ENCODE measurements at places on chromosomes 2 and 18.
A peak's percentile ranks its signal among the peaks of the same experiment; 100 is the strongest.

DNA sequence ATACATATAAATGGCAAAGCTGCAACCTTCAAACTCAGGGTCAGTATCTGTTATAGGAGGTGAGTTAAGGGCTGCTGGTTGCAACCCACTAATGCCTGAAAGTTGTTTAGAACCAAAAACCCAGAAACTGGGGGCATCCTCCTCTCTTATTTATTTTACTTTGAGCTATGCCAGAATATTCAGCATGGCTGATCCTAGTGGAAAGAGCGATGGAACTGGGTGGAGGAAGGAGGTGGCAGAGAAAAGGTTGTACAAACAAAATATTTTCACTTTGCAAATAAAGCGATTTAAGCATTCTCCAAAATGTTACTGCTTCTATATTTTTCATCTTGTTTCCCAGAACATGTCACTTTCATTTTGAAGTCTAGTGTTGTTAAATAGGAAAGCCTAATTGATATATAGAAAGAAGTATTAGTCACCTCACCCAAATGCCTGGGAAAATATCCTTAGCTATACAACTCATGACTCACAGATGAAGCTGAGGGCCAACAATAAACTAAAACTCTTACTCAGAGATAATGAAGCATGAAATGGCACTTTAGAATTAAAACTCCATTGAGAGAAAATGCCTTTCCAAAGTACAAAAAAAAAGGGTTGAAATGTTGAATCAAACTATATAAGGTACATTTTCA lies 251.4 kb upstream of the UBE2E3 start:
- DNase-seq, result no peak

DNA sequence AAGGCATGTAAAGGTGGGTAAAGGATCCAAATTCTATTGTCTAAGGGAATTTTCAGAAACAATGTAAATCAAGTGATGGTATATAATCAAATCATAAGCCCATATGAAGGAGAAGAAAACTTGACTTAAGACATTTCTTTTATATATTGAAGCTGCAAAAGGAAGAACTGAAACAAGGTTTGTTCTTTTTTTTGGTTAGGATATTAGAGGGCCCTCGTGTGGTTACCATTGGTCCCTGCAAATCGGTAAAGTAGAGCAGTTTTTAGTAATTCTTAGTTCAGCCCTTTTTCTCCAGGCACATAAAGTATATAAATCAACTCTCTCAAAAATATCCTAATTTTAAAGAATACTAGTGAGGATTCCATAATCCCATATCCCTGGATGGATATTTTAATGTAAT lies 105.6 kb upstream of the STK17B start:
- no peak for DNase-seq

DNA sequence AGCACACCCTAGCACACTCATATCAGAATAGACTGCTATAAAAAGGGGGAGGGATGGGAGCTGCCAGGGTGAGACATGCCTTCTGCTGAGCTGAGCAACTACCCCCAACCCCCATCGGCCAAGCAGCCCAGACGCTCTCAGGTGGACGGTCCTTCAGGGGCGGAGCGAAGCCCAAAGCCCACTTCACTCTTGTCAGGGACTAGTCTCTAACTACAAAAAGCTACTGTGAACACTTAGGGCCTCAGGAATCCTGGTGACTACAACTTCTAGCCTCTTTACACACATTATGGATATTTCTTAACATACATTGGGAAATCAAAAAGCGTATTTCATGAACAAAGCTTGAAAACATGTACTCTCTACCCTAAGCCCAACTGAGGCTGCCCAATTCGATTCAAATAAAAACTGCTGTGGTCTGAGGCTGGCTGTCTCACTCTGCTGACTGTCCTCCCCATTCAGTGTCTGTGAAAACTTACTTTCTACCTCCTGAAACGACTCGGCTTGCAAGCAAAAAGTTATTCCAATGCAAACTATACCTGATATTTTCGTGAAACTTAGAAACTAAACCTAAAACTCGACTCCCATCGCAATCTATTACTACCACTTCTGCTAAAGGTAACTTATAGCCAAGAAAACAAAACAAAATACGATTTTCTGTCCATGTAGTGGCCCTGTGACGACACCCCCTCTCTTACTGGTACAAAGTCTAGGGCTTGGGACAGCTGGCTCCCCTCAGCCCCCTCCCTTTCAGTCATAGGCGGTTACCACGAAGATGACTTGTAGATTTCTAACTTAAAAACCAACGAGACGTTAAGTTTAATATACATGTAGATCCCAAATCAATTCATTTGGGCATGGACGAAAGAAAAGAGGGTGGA lies 1.2 kb downstream of the SERTAD2 start:
- no peak for DNase-seq

DNA sequence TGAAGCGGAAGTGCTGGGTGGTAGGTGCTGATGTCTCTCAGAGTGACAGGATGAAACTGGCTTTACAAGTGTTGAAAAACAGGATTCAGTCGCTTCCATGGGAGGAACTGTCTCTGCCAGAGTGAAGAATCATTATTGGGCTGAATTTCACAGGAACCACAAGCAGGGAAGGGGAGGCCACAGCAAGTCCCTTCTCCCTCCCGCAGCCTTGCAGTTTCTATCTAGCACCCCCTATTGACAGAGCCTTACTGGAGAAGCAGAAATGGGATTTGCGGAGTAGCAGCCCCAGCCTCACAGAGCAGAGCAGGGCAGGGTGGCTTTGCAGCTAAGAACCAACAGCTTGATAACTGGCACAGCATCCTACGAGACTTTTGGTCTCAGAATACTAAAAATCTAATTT lies 33.3 kb upstream of the RMP24 start:
- no peak for DNase-seq

DNA sequence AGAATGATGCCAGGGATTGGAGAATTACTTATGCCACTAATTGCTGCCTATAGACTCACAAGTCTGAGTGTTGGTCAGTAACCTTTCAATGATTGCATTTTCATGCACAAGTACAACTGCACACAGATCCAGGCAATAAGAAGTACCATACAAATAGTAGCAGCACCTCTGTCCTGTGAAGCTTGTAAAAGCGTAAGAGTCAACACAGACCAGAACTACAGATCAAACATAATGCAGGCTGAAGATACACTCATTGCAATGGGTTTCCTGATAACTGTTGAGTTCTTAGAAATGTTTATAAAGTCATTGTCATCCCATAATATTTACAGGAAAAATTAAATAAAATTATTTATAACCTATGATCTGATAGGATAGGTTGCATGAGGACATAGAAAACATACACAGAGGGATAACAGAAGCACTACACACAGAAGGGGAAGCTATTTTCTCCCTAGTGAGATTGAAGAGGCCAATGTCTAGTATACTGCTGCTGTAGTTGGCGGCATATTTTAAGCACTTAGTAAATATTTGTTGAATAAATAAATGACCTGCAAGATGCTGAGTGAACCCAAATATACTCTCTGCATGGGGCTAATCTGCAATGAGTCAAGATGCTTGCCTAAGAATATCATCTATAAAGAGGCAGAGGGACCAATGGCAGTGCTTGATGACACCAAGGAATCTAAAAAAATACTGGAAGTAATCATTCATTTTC lies 5.7 kb upstream of the PIK3C3 start:
- no peak for DNase-seq

- no peak for DNase-seq
Observed at GRCh38 chr2:46805401-46805951, 110.1 kb downstream of the MCFD2 start.

DNA sequence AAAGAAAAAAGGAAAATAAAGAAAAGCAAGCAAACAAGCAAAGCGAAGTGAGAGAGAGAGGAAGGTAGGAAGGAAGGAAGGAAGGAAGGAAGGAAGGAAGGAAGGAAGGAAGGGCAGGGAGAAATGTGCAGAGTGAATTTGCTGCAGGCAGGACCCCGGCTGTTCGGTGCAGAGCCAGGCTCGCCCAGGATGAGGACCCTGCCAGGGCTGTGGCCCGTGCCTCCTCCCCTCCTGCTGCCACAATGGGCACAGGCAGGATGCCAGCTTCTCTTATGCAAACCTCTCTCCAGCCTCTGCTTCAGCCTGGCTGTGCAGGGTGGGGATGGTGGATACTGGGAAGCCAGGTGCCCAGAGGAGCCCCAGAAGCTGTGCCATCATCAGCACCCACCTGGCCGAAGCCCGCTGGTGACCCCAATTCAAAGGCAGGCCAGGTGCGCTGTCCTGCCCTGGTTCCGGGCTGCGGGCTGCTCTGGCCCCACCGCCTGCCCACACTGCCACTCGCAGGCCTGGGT lies 3.2 kb downstream of the GPR17 start:
- DNase-seq, result no peak

- DNase-seq, result no peak
Observed at GRCh38 chr18:55435592-55435991, 152.4 kb downstream of the TCF4 start.

DNA sequence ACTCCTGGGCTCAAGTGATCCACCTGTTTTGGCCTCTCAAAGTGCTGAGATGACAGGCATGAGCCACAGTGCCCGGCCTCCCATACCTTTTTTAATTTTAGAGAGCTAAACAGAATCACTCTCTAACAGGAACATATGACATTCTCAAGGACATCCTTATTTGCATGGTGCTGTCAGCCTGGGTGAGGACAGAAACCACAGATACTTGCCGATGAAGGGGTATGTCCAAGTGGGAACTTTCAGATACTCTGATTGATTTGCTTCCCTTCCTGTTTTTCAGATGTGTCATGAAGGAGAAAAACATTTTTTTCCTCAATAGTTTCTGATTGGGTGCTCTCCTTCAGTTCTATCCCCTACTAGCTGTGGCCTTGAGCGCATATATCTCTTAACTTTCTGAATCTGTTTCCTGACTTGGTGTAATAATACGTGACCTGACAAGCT lies 49.6 kb downstream of the MYO3B start:
- no peak for DNase-seq

- DNase-seq, result no peak
Observed at GRCh38 chr2:112648081-112648480, 2.3 kb downstream of the SLC20A1 start.

DNA sequence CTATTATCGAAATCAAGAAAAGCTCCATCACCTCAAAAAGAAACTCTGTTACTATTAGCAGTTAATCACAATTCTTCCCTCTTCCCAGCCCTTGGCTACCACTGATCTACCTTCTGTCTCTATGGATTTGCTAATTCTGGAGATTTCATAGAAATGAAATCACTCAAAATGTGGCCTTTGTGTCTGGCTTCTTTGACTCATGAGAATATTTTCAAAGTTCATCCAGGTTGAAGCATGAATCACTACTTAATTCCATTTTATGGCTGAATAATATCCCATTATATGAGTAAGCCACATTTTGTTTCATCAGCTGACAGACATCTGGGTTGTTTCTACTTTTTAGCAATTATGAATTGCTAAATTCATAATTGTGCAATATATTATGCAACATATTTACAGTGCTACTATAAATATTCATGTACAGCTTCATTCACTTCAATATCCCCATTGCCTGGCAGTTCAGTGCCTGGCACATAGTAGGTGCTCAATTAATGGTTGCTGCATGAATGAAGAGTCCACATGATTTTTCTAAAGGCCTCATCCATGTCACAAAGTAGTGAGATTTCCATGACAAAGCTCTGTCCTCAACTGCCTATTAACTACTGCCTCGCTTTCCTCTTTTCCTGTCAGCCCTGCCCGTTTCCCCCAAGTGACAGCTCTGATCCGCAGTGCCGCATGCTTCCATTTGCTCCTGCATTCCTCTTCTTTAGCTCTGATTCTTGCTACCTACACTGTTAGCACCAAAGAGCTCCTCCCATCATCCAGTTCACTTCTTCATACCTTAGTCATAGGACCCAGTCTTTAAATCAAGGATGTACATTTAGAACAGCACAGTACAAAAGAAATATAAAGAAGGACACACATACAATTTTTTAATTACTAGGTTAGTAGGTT lies 32.8 kb downstream of the CCDC93 start:
- DNase-seq, result no peak

- peak; percentile 52 for DNase-seq
Observed at GRCh38 chr2:104849618-104850141, 4.2 kb upstream of the POU3F3 start.

- DNase-seq, result no peak
Observed at GRCh38 chr2:45990131-45990530, 307.1 kb upstream of the EPAS1 start.

GRCh38 chr2:113005030-113005509 lies at the start of gene IL36A:
Gene IL36A (plus strand): TSS chr2:113005459. CDS start chr2:113005872, 413 bp downstream.
- no peak for DNase-seq

DNA sequence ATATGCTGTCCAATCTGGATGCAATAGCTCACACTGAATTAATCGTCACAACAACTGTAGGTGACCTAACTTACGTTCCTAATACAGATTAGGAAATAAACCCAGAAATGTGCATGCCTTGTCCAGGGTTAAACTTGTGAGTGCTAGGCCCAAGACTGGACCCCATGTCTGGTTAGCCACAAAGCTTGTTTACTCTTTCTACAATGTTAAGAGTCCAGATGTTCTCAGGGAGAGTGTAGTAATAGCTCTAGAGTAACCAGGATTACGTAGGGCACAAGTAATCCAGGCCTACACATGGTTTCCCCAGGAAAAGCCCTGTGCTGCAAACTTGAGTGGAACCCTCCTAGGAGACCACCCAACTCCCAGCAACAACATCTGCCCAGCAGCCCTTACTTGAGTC lies 26.2 kb downstream of the TRIB2 start:
- DNase-seq, result no peak

DNA sequence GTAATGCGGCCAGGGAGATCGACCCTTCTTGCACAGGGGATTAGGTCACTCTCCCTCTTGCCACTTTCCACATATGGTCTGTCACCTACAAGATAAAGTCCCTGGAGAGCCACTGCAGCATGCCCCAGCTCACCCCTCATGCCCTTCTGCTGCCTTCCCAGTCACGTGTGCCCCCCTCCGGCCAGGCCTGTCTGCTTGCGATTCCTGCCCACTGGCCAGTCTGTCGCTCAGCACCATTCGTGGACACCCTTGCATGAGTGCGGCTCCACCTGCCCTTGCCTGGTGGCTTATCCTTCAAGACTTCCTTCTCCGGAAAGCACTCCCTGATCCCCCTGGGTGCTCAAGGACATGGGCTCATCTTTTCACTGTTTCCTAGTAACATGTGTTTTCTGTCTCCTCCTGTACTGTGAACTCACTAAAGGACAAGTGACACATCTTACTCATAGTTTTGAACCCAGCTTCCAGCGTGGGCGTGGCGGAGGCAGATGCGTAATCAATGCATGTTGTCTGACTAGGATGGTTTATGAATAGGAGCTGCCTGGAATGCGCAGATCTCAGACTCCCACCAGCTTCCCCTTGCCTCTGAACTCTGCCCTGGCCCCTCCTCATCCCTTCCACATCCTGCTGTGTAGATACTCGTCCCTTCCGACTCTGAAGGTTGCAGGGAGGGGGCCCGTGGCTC lies 7.8 kb upstream of the NT5DC4 start:
- peak; percentile 61 for DNase-seq

DNA sequence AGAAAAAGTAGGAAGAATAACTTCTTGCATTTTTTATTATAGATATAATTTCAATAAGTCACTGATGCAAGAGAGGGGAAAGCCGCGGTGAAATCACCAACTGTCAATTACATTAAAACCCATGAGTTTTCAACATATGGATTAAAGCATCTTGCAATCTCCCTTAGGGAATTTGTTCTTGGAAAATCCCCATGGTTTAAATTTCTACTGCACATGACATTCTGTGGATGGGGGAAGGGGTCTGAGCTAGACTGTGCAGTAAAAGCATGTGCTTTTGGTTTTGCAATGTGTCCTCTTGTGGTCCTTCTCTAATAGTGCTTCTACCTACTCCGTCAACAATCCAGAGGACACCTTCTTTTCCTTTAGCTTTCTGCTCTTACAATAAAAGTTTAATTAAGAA lies 894.0 kb downstream of the DCDC2C start:
- DNase-seq, result no peak
